ENCODE measurements at places on chromosomes 12 and 14.

GRCh38 chr14:69493791-69494190, 9.3 kb downstream of the PLEKHD1 start:
- no peak for DNase-seq

- no peak for DNase-seq
These were observed 88.5 kb downstream of the ADGRD1 start for GRCh38 chr12:131041968-131042833.

- DNase-seq = no peak
These were observed 595.1 kb upstream of the ATP2B1 start for GRCh38 chr12:90303771-90304170.

DNA sequence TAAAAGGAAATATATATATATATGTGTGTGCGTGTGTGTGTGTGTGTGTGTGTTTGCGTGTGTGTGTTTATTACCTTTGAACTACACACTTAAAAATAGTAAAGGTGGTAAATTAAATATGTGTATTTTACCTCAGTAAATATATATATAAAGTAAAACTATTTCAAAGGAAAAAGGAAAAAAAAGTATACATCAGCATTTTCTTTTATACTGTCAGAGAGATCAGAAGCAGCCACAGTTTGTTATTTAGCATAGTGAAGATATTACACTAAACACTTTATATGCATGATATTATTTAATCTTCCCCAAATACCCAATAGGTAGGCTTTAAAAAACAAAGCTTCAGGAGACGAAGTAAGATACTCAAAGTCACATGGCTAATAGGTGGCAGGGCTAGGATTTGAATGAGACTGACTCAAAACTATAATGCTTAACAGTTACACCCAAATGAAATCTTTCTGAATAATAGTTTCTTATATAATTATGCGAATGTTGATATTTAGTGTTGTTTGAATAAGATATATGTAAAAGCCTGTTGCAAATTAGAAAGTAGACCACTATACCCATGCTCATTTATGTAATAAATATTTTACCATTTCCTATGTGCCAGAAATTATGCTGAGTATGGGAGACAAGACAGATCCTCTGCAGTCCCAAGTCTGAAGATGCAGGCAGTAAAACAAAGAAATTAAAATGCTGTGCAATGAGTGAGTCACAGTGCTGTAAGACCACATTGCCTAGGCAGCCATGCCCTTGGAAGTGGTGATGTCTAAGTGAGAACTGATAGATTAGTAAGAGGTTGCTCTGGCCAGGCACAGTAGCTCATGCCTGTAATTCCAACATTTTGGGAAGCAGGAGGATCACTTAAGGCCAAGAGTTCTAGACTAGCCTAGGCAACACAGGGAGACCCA, 66.1 kb downstream of the PDZRN4 start:
- no peak for DNase-seq

GRCh38 chr12:571795-572531, 91.3 kb downstream of the NINJ2 start:
- DNase-seq = no peak
